ENCODE measurements at places on chromosomes 1 and 21.

GRCh38 chr1:68294367-68295066 is 62.2 kb upstream of the WLS start:
- DNase-seq, result no peak

DNA sequence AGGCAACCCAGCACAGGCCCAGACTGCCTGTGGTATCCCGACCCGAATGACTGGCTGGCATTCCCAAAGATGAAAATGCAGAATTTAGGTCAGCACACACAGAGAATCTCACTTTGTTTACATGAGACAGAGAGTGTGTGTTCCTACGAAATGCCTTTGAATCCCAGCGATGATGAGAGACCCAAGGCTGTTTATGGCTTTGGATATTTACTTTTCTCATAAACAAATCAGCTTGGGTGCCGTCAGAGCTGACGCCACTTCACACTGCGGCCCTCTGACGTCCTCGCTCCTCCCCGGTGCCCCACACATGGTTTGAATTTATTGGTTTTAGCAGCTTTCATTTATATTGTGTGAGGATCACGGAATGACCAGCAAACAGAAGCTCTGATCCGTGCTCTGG is 18.7 kb downstream of the TRABD2B start:
- no peak for DNase-seq

DNA sequence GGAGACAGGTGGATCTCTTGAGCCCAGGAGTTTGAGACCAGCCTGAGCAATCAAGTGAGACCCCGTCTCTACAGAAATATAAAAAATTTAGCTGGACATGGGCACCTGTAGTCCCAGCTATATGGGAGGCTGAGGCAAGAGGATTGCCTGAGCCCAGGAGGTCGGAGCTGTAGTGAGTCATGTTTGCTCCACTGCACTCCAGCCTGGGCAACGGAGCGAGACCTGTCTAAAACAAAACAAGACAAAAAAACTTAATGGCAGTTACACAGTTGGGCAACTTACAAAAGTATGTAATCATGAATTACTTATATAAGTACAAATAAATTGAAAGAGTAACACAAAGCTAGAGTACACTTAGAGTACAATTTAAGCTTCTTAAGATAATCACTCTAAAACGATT is 25.2 kb downstream of the RC3H1 start:
- DNase-seq, result no peak

- no peak for DNase-seq
Observed at GRCh38 chr1:41576206-41576605, 91.7 kb upstream of the EDN2 start.

GRCh38 chr1:199956005-199956404 is 71.5 kb upstream of the NR5A2 start:
- DNase-seq, result no peak

GRCh38 chr21:38679534-38679933 is 126.2 kb upstream of the ETS2 start:
- no peak for DNase-seq

DNA sequence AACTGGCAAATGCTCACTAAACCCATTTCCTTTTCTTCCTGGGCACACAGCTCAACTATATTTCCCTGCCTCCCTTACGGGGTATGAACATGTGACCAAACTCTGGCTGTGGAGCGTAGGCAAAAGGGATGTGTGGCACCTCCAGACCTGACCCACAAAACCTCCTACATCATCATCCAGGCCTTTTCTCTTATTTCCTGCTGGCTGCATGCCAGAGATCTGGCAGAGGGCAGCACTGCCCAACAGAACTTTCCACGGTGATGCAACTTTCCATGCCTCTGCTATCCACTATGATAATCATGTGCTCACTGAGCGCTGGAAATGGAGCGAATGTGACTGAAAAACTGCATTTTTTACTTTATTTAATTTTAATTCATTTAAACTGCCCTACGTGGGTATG is 99.6 kb upstream of the CACNA1E start:
- no peak for DNase-seq

- DNase-seq, result no peak
Observed at GRCh38 chr1:65355031-65355712, 45.8 kb downstream of the DNAJC6 start.

DNA sequence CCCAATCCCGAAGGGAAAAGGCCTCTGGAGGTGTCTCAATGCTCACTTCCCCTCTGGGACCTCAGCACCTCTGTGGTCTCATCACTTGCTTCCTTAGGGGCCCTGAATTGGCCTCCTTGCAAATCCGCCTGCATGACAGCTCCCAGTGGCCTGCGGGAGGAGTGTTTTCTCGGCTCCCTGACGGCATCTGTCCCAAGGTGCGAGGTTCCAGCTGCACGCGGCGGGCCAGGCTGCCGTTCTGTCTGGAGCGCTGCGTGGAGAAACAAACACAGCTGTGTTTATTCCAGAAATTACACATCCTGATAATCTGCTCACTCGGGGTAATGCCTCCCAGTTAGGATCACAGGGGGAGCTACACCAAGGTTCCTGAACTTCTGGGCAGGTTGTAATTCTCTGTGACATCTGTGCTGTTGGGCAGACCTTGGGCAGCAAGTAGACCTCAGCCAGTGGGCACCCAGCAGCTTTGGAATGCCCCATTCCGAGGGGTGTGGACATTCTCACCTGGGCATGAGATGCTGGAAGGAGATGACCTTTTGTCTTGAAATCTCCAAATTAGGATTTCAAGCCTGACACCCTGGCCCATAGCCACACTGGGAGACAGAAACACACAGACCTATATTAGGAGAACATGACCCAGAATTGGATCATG is 18.2 kb downstream of the EPHB2 start:
- DNase-seq, result no peak

- no peak for DNase-seq
Observed at GRCh38 chr1:82185084-82185483, 384.4 kb downstream of the ADGRL2 start.

GRCh38 chr1:220274251-220274855 is 2.1 kb upstream of the RAB3GAP2 start:
- DNase-seq, result no peak

DNA sequence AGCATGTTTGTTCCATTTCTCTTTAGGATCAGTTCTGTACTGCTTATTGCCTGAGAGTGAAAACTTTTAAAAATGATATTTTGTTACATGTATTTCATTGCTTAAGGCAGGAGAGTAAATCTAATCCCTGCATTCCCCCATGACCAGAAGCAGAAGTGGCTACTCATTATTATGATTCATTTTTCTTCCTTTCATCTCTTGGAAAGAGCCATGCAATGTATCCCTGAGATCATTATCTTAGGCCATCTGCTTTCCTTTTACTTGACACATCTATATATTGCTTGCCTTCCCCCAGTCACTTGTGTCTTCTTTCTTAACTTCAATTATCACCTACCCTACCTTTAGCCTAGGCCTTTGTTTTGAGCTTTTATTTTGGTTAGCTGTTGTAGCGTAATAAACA is 430.4 kb upstream of the CHRM3 start:
- no peak for DNase-seq

DNA sequence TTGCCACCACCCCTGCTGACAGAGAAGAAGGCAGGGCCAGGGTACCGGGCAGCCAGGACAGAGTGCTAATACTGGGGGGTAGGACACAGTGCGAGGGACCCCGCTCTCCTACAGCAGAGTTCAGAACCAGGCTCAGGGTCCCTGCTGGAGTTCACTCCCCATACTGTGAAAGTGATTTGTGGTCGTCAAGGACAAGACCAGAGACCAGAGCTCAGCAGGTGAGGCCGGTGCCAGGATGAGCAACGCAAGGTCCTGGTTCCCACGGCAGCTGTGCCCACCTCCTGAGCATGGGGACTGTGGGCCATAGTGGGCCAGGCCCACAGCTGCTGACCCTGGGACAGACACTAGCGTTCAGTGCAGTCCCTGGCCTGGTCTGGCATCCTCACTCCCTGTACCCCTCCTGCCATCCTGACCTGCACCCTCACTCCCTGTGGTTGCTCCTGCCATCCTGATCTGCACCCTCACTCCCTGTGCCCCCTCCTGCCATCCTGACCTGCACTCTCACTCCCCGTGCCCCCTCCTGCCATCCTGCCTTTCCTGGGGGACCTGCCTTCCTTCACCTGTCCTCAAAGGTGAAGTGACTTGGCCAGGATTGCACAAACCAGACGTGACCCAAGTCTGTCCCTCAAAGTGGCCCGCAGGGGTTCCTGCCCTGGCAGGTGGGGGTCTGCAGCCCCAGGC is 13.8 kb upstream of the PTTG1IP start:
- no peak for DNase-seq

- no peak for DNase-seq
Observed at GRCh38 chr1:203906932-203907331, 45.5 kb downstream of the SNRPE start.

DNA sequence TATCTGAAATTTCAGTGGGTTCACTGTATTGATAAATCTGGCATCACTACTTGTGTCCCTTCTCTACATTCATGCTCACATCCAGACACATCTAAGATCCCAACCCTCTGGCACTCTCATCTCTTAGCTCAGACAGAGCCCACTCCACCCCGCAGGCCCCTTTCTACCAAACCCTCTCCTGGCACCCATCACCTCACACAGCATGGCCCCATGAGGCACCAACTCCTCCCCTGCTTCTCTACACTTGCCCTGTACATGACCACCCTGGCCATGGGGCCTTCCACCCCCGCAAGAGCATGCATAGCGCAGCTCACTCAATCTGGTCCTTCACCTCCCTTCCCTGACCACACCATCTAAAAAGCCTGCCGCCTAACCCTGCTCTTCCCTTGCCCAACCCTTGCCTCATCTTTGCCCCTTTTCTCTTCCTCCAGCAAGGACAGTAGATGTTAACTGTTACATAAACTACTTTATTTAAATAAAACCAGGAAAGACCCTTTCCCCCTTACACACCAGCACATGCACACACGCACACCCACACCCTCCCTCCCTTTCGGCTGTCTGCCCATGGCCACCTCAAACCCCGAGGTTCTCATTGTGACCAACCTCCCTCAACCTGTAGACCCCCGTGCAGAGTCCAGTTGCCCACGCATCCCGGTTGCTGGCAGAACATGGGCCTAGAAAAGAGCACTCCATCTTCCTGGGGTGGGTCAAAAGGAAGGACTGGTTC is 15.6 kb downstream of the SH3BP5L start:
- no peak for DNase-seq

GRCh38 chr1:65526049-65526556 is 105.6 kb downstream of the LEPR start:
- DNase-seq, result no peak

- DNase-seq, result peak; percentile 62
Observed at GRCh38 chr21:44765231-44766013, 36.2 kb downstream of the UBE2G2 start.

GRCh38 chr1:50278410-50278809 is 144.8 kb downstream of the DMRTA2 start:
- no peak for DNase-seq

- DNase-seq, result no peak
Observed at GRCh38 chr1:155125946-155126555, 1.6 kb upstream of the EFNA1 start.

DNA sequence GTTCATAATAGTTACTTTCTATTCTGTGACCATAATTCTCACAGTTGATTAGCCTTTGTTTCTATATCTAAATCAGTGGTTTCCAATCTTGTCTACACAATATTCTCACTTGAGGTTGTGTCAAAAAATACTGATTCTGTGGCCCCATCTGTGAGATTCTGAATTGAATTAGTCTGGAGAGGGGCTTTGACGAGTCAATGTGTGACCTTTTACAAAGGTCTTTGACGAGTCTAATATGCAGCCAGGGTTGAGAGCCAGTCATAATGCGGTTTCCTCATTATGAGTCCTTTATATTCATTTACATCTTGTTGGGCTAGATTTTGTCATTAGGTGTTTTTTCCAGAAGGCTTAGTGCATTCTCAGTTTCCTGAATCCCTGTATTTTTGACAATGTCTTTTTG is 19.7 kb downstream of the FCRL5 start:
- no peak for DNase-seq

DNA sequence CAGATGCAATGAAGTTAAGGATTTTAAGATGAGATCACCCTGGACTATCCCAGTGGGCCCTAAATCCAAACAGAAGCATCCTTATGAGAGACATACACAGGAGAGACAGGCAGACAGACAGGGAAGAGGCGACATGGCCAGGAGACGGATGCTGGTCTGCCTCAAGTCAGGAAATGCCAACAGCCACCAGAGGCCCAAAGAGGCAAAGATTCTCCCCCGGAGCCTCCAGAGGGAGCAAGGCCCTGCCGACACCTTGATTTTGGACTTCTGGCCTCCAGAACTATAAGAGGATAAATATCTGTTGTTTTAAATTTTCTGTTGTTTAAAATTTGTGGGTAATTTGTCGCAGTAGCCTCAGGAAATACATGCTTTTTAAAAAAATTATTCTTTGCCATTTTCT is 116.4 kb downstream of the GLIS1 start:
- no peak for DNase-seq

- DNase-seq, result no peak
Observed at GRCh38 chr1:18637511-18637960, 6.9 kb downstream of the PAX7 start.

GRCh38 chr1:78854556-78854955 is 152.0 kb downstream of the ADGRL4 start:
- no peak for DNase-seq

- DNase-seq, result no peak
Observed at GRCh38 chr1:83741770-83742169, 257.2 kb downstream of the TTLL7 start.

DNA sequence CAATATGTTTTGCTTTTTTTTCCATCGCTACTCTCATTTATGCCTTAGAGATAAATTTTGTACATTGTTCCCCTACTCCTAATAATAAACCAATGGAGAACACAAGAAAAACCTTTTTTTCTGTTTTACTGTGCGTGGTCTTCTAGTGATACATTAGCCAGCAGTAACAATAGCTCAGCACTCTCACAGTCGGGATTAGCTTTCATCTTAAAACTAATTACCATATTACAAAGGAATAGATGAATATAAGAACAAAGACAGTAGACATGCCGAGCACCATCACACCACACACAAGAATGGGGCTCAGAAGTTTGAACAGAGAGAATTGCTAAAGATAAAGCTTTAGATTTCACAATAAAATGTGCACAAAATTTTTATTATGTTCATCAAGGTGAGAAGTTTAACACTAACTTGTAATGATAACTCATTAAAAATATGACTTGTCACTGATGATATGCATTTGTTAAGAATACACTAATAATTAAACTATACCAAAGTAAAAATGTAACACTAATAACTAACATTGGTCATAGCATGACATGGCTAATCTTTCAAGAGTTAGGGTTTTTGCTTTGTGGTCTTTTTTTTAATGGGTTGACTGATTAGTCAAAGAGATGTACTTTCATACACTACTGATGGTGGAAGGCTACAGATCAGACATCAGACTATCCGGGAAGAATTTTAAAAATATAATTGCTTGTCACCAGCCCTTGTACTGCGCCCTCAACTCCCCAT is 61.8 kb downstream of the EXTL2 start:
- DNase-seq, result no peak

Data from Jurkat, Clone E6-1 (cell line).